ENCODE measurements at places on chromosomes 7 and 10. TPM values are rescaled to one million over a fixed set of nuclear protein-coding genes. Genes with fewer than 3 reads are reported as not detected.

DNA sequence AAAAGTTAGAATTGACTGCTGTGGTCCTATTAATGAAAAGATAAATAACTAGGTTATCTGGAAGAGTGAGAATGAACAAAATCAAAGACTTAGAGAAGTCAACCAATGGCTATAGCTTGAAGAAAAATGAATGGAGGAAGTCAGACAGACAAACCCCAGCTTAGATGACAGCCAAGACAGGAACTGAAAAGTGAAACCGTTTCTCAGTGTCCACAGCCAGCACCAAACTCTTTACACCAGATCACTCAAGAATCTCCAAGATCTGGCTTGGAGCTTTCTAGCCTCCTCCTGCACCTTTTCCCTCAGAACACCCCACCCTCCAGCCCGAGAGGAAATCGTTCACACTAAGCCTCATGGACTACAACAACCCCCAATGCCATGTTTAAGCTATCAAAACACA is 167.0 kb downstream of the SFMBT2 start:
- DNase-seq, result no peak

GRCh38 chr10:97717627-97718026 is 4.1 kb downstream of the MARVELD1 start:
- no peak for DNase-seq

GRCh38 chr10:26840938-26841732 is 19.6 kb downstream of the ABI1 start:
- DNase-seq, result no peak

- no peak for DNase-seq
Measured at GRCh38 chr7:18548534-18548933, 53.0 kb downstream of the HDAC9 start.

GRCh38 chr7:159063046-159063840 is 81.4 kb downstream of the VIPR2 start:
- no peak for DNase-seq

DNA sequence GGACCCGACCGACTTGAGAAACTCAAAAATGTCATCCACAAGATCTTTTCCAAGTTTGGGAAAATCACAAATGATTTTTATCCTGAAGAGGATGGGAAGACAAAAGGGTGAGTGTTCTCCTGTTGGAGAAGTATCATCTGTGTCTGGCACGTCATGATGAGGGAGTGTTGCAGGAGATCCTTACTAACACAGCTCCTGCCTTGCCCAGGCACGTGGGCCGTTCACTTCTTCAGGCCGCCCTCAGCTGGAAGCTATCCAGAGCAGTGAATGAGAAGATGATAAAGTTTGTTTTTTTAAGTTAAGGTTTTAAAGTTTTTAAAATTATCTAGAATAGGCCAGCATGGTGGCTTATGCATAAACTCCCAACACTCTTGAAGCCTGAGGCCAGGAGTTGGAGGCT is 6.2 kb downstream of the EIF3B start:
- DNase-seq, result no peak

DNA sequence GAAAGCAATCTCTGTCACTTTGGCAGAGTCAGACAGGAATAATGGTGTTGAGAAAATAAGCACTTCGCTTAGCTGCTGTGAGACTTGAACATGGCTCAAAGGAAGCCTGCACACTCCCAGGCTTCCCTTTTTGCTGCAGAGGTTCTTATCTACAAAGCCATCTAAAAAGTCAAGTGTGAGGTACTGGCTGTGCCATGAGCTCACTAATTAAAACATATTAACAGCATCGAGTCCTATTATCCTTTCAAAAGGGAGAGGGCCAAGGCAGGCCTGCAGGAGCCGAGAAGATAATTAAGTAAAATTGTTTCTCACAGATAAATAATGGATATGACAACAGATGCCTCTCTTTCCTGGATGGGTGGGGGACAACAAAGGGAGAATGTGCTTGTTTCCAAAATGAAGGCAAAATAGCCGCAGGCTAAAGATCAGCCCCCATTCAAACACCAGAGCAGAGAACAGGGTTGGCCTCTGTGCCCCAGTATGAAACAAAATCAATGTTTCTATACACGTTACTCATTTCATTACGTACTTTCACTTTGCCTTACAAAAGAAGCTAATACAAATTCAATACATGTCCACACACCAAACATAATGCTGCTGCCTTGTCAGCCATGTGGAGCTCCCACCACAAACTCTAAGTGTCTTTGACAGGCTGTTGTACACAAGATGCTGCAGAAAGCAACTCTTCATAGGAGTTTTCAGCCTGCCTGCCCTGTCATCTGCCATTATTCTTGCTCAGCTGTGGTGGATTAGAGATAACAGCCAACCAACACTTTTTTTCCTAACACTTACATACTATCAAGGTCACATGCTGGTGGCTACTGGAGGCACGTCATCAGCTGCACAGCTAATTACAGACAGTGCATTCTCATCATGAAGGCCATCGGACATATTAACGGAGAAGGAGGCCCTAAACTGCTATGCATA is 55.3 kb downstream of the ELAPOR2 start:
- no peak for DNase-seq

LRRD1 gene
- polyA plus RNA-seq, result not detected

NME8 gene
- 1.2 TPM for polyA plus RNA-seq

ABCA13 gene
- polyA plus RNA-seq, result 0.62 TPM

DNA sequence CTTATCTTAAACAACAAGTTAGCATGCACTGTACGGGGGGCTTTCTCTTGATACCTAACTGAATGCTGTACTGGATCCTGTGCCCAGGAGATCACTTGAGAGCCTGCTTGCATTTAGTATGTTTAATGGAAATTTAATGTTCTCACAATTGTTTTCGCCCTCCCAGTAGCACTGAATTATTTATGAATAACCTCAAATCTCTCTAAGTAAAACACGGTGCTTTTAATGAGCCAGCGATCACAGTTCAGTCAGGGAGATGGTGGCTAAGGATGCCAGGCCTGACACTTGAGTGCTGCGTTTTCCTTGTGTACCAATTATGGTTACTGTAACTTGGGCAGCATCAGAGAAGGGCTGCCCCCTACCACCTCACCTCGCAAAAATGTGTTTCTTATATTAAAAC is 115.5 kb upstream of the ADARB2 start:
- DNase-seq, result no peak

DNA sequence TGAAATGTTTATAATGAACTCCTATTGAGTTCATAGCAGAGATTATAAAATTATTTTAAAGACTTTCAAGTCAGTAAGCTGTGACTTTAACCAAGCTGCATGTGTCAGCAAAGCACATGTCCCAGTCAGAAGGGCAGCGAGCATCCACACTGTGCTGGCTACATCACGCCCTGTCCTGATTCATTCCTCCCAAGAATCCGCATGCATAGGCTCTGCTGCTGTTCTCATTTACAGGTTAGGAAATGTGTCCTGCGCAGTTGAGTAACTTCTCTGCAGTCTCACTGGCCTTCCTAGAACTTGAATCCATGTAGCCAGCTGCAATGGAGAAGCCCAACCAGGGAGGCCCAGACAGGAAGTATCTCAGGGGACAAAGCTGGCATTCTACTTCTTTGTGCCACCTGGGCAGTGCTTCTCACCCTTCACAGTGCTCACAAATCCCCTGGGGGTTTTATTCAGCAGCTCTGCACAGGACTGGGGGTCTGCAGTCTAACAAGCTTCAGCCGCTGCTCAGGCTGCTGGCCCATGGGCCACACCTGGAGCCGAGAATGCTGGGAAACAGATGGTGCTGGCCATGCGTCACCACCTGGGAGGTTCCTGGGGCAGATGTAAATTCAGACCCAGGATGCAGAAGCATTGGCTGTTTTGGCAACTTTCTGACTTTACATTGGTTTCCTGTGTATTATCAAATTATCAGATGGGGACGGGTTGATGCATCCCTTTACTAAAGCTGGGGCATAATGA is 192.8 kb upstream of the GDF10 start:
- DNase-seq, result no peak

DNA sequence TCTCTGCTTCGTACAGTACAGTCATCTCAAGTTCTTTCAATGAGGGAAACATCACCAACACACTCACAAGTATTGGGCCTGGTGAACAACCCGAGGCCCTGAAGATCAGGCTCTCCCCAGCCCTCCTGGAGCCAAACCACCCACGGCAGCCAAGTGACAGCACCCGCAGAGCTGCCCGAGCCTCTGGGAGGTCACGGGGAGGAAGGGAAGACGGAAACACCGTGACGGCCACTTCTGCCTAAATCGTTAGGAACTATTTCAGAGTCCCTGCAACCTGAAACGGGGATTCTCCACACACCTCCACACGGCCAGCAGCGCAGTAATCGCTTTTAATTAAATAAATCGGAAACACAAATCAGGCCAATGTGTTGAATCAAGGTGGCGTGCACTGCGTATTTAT is 222.6 kb downstream of the MAD1L1 start:
- DNase-seq, result no peak

- no peak for DNase-seq
Measured at GRCh38 chr7:27245798-27246691, 3.4 kb downstream of the EVX1 start.

DNA sequence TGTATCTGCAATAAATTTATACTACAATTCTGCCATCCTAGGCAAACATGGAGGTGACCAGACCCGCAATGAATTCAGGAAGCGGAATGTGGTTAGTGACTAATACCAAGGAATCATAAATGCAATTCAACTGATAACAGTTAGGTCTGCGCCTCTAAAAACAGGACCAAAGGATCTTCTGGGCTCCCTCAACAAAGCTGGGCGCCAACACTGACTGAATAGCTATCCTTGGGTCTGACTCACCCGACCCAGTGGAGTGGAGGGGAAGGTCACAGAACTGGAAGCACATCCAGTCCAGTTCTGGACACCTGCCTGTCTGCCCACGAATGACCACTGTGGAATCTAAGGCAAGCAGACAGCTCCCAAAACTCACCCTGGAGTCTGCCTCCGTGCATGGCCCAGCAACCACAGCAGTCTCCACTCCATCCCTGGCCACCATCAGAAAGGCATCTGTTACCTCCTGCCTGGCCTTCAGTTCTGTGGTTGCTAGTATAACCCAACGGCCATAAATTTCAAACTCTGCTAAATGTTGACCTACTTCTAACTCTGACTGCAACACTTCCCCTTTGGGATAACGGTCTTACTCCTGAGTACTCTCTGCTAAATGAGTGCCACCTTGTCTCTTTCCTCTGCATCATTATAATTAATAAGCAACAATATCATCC is 43.0 kb upstream of the DLX6 start:
- no peak for DNase-seq

DNA sequence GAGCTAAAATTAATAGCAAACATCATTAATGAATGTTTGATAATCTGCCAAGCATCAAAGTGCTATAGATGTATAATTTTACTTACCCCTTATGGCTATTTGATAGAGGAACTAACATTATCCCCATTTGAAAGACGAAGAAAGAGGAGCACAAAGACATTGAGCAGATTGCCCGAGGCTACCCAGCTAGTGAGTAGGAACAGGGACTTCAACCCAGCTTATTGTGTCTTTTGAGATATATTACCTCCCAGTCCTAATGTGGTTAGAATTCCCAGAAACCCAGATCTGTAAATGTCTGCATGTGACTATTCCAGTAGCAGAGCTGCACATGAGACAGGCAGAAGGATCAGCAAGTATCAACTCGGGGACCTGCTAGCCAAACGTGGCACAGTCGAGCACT is 160.1 kb upstream of the AOAH start:
- no peak for DNase-seq

DNA sequence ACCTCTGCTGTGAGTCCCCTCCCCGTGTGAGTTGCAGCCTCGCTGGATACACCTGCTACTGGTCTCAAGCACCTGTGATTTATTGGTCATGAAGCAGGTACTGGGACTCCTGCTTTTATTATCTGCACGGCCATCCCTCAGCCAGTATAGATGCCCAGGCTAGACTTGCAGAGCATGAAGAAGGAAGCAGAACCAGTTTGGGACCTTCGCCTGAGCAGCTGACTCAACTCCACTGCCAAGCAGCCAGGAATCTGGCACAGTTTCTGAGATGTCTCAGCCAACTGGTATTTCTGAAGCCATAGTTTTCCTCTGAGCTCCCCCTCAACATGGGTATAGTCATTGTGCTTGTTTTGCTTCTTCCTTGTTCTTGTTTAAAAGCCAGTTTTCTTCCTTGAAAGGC is 28.0 kb upstream of the SLC39A12 start:
- no peak for DNase-seq

DNA sequence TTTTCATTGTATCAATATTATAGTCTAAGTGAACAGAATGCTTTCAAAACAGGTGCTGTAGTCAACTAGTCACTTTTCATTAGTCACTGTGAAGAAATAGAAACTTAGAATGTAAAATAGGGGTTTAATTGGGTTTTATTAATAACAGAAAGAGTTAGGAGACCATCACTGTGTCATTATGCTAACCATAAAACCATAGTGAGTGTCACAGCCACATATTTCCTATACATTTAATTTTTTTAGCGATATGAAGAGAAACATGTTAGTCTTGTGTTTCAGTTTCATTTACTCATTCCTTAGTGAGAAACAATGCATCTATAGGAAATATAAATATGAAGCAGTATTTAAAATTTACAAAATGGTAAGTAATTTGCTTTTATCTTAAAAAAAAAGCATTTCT is 22.2 kb downstream of the SPAG6 start:
- no peak for DNase-seq

GRCh38 chr7:47211519-47211973 is 370.4 kb downstream of the TNS3 start:
- DNase-seq, result peak; percentile 17

PLEKHS1 gene
- 0.17 TPM for polyA plus RNA-seq

DNA sequence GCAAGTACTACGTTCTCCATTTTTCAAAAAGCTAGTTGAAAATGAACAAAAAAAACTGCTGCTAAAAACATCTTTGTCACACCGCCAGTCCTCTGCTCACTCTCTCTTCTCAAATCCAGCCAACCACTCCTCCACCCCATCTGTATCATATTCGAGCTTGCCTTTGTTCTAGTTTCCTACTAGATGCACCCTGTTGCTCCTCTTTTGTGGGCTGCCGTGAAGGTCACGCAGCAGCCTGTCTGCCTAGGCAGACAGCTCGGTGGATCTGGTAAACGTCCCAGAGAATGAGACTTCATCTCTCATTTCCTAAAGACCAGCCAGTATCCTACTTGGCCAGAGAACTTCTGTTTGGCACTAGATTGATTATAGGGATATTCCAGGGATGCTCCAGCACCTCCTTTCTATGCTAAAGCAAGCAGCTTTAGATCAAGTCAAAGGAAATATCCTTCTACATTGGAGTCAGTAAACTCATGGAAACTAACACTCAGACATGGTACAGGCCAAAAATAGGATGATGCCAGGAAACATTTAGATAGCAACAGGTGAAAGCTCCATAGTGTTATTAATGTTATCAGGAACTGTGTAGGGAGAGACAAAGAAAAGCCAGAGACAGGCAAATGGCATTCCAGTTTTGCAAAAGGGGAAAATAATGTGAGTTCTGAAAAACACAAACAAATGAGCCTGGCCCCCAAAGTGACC is 8.7 kb upstream of the PLXNA4 start:
- DNase-seq, result no peak

NPSR1 gene
- not detected for polyA plus RNA-seq

ORAI2 gene
- polyA plus RNA-seq, result 13.8 TPM

BCCIP gene
- 71.3 TPM for polyA plus RNA-seq

TAS2R4 gene
- not detected for polyA plus RNA-seq

ANKRD61 gene
- polyA plus RNA-seq, result not detected

GRCh38 chr7:132130497-132130896 is 445.8 kb downstream of the PLXNA4 start:
- no peak for DNase-seq
